ENCODE measurements at places on chromosomes 6 and 20. TPM values are rescaled to one million over a fixed set of nuclear protein-coding genes. Genes with fewer than 3 reads are reported as not detected.

GRCh38 chr6:13303668-13304017 is 24.7 kb downstream of the TBC1D7 start:
- peak overlapping the region; percentile 74 for H3K27ac ChIP-seq
- DNase-seq = peak; percentile 50
- H3K4me3 ChIP-seq = no peak overlapping the region
- no peaks in the 10 kb centered on the region for H3K4me1 ChIP-seq
- no peaks in the 10 kb centered on the region for H3K27me3 ChIP-seq
- H3K36me3 ChIP-seq = no peaks in the 10 kb centered on the region

- H3K27ac ChIP-seq = peak within 1 kb of the TSS; percentile 62
- no peaks in the 10 kb centered on the region for H3K36me3 ChIP-seq
- DNase-seq = peak; percentile 90
- peaks cover 14% of the 10 kb centered on the region for H3K4me1 ChIP-seq
These were observed at the start of gene TUBB2B for GRCh38 chr6:3227363-3228045. TUBB2B (minus strand) TSS chr6:3227653; CDS start chr6:3227543, 110 bp downstream.

DNA sequence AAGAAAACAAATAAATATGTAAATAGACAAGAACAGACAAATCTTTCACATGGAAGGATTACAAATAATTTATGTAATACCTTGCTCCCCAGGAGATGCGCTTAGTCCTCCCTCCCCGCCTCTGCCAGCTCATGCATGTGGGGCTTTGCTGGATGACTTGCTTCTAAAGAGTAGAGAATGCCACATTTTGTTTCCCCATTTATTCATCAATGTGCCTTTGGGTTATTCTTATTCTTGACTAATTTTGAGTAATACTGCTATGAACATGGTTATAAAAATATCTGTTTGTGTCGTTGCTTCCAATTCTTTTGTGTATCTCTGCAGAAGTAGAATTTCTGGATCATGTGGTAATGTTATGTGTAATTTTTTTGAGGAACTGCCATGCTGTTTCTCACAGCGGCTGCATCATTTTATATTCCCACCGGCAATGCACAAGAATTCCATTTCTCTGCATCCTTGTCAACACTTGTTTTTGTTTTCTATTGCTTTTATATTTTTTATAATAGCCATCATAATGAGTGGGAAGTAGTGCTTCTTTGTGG is 23.8 kb upstream of the DUSP22 start:
- no peak overlapping the region for H3K27ac ChIP-seq
- no peak overlapping the region for H3K4me3 ChIP-seq
- no peaks in the 10 kb centered on the region for H3K36me3 ChIP-seq
- H3K4me1 ChIP-seq = no peaks in the 10 kb centered on the region

DNA sequence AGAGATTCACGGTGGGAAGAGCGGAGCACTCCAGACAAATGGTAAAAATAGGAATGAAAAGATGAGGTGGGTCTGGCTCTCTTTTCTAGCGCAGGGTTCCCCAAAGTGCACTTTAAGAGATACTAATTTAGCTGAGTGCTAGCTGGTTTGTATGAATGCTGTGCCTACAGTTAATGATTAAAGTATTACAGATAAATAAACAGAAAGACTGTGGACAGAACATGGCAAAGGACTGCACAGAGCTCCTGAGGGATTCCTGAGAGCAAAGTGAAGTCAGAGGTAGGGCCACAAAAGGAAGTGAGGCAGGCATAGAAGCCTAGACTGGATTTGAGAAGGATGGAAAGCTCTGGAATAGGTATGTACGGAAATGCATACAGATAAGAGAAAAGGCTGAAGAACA is 114.5 kb downstream of the INSM1 start:
- H3K36me3 ChIP-seq = no peaks in the 10 kb centered on the region
- no peak overlapping the region for H3K4me3 ChIP-seq
- H3K4me1 ChIP-seq = peaks cover 11% of the 10 kb centered on the region
- no peak overlapping the region for H3K27ac ChIP-seq
- no peak for DNase-seq

The C6orf47 gene
- total RNA-seq = 23.3 TPM
